ENCODE measurements at places on chromosomes 12 and 14. TPM values are rescaled to one million over a fixed set of nuclear protein-coding genes. Genes with fewer than 3 reads are reported as not detected.

The PPP1R1A gene
- 184 TPM for total RNA-seq

The EXD2 gene
- 27.5 TPM for total RNA-seq

The EIF5 gene
- total RNA-seq, result 267 TPM

The SLC17A8 gene
- total RNA-seq, result not detected

The FOXM1 gene
- total RNA-seq, result 0.51 TPM

GRCh38 chr12:58270966-58271705 is 329.8 kb downstream of the ATP23 start:
- no peak for DNase-seq

DNA sequence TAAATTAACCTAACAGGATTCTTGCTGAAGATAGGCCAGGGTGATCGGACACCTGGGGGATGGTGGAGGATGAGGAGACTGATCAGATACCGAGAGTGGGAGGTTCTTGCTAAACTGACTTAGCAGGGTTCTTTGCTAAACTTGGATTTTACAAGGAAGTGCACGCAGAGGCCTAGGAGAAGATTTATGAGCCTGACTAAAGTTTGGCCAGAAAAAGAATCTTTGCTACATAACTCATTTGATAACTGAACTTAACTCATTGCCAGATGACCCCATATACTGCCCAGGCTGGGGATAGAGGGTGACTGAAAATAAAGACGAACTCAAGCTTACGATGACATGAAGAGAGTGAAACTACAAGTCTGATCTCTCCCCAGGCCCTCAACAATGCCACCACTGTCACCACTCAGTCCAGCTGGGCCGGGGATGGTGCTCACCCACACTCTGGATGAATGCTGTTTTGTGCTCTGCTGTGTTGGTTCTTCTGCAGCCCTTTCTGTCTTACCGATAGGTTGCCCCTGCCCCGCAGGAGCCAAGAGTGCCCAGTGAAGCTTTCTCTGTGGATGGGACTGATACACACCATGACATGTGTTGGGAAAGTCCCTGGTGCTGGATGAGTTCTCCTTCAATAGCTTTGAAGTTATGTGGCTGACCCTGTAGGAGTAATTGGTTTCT is 29.0 kb downstream of the PPFIBP1 start:
- no peak for DNase-seq

GRCh38 chr12:51600721-51601120 is 9.7 kb downstream of the SCN8A start:
- DNase-seq, result no peak

DNA sequence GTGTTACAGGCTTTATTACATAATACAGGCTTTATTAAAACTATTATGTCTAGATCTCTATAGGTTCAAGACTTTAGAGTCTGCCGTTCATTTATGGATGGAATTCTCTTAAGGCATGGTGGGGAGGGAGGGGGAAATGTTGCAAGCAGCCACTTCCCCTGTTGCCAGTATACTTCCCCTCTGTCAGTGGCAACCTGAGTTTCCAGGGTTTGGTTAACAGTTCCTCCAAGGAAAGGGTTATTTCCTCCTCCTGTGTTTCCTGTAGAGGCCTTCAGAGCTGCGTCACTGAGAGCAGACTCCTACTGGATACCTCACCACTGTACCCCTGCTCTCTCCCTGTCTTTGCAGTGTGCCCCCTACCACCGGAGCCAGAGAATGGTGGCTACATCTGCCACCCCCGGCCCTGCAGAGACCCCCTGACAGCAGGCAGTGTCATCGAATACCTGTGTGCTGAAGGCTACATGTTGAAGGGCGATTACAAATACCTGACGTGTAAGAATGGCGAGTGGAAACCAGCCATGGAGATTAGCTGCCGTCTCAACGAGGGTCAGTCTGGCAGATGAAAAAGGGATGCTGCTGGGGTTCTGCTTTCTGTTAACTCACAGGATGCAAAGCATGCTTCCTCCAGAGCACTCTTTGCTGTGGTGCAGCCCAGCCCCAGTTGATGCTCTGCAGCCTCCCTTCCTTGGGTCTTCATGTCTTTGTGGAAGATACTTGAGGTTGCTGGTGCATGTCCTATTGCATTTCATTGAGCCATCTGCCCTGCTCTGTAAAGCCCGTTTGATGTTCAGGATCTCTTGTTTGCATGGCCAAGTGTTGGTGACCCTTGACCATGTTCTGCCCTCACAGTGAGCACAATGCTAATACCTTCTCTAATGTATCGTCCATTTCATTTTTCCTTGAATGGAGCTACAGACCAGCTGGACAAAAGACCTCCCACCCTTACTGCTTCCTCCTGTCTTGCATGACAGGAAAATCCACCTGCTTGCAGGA is 63.6 kb upstream of the SRSF5 start:
- no peak for DNase-seq

- no peak for DNase-seq
Measured at GRCh38 chr12:1791104-1791841, 29.1 kb upstream of the LRTM2 start.

- DNase-seq, result no peak
Measured at GRCh38 chr14:91361233-91361811, 56.3 kb downstream of the CCDC88C start.

DNA sequence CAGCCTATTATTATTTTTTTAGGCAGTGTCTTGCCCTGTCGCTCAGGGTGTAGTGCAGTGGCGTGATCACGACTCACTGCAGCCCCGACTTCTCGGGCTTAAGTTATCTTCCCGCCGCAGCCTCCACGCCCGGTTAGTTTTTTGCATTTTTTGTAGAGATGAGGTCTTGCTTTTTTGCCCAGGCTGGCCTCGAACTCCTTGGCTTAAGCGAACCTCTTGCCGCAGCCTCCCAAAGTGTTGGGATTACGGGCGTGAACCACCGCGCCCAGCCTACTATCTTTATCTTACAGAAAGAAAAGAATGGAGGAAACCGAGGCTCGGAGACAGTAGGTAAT is 507 bp upstream of the PTPN11 start:
- no peak for DNase-seq

GRCh38 chr12:62468397-62468796 is 1.8 kb downstream of the MON2 start:
- no peak for DNase-seq

DNA sequence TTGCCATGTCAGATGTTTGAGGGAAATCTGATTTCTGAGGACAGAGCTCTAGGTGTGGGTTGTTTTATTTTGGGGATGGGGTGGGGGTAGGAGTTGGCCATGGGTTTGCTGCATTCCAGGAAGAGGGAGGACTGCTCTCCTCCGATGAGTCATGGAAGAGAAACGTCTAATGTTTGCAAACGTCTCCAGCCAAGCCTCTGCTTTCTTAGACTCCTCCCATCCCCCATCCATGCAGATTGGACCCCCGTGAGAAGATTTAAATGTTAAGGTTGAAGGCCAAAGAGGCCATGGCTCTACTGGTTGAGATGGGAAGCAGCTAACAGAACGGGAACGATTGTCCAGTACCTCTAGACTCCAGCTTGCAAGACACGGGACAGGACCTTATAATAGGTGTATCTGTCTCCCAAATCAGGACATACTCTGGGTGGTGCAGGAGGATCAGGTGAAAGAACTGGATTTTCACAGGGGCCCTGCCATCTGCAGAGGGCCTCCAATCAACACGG is 11.4 kb upstream of the ATP2A2 start:
- DNase-seq, result no peak

DNA sequence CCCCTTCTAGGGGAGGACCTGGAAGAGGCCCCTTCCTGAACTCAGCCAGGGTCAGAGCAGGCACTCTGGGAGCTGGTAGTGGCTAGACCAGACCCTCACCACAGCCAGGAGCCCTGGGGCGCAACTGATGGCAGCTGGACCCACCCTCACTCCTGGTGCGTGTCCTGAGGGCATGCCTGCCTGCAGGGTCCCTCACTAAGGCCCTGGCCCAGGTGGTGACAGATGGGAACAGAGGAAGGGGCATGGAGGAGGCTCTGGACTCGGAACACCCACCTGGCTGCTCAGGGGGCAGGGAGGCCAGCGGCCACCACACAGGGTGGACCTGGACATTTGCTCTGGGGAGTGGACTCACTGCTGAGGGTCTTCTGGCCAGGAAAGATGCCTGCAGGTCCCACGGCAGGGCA is 342.2 kb upstream of the SFSWAP start:
- DNase-seq, result peak; percentile 87

DNA sequence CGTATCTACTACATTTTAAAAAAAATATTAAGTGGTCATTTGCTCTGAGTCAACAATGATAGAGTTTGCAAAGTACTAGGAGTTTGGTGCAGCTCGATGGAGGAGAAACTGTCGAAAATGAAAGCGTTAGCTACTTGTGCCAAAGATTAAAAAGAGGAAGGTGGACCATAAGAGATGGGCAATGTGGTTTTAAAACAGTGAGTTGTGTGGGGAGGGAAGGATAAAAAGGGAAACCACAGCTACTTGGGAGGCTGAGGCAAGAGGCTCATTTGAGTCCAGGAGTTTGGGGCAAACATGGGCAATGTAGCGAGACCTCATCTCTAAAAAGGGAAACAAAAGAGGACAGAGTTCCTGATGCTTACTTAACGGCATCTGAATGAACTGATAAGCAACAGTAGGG is 18.2 kb upstream of the STRAP start:
- DNase-seq, result no peak

DNA sequence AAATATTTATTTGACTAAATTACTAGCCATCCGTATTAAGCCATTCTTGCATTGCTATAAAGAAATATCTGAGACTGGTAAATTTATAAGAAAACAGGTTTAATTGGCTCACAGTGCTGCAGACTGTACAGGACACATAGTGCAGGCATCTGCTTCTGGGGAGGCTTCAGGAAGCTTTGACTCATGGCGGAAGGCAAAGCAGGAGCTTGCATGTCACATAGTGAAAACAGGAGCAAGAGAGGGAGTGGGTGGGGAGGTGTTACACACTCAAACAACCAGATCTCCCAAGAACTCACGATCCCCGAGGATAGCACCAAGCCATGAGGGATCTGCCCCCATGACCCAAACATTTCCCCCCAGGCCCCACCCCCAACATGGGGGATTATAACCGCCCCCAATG is 26.7 kb upstream of the RAB21 start:
- DNase-seq, result no peak

DNA sequence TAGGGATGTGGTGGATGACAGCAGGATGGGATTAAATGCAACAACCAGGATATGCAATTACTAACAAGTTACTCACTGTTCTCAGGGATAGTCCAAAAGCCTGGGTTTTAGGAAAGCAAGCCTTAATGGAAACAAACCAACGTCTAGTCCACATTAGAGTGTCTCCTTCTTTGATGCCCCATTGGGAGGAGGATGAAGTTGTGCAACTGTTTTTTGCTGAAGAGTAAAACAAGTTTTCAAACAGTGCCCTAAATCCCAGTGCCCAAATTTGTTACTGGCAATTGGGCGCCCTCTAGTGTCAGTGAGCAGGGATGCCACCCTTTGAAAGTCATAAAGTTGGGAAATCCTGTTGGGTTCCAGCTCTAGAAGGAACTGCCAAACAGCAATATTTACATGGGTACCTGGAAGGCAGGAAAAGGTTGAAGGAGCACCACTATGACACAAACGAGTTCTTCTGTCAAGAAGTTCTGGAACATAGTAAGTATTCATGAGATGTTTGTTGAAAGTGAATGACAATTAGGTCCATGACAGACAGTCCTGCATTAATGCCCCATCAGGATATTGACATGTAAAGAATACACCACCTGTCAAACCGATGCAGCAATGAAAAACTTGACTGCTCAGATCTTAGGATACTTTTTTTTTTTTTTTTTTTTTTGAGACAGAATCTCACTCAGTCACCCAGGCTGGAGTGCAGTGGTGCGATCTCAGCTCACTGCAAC is 11.1 kb upstream of the DPF3 start:
- no peak for DNase-seq

Measured in mesenteric fat pad (tissue), 1 donor.